ENCODE measurements at places on chromosomes 11 and 22. TPM values are rescaled to one million over a fixed set of nuclear protein-coding genes. Genes with fewer than 3 reads are reported as not detected.

DNA sequence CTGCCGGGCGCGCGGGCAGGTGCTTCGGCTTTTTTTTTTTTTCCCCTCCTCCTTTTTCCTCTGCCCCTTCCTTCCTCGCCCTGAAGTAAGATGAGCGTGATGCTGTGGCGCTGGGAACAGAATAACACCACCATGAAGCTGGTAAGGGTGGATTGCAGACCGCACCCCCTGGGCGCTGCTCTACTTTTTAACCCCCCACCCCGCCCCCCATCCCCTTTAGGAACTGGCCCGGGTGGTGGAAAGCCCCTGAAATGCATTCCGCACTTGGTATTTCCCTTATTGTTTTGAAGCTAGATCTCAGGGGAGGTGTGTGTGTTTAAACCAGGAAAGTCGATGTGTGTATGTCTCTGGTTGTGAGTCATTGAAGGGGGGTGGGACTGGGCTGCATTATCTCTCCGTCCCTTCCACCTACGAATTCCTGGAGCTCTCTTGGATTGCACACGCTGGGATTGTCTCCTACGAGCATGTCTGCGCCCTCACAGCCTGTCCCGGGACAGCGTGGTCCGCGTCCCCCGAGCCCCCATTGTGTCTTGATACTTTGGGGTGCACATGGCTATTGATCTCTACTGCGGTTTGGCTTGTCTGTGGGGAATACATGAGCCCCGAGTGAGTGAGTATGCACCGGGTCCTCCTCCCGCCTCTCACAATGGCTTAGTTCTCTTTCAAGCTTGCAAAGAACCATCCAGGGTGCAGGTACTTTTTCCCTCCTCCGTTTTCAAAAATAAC, 64.9 kb downstream of the NAV2 start:
- DNase-seq, result no peak

GRCh38 chr11:126358763-126359160, 3.3 kb downstream of the ST3GAL4 start:
- no peak for DNase-seq

Gene BIRC3
- polyA plus RNA-seq, result 0.65 TPM

Gene DDI1
- polyA plus RNA-seq, result not detected

Gene HEPN1
- not detected for polyA plus RNA-seq

Gene HNRNPUL2
- 48.1 TPM for polyA plus RNA-seq

Gene BIK
- polyA plus RNA-seq, result not detected

Measured in muscle of back (tissue), 13 donors.